Dermis microvascular lymphatic vessel endothelial cell (primary cell): ENCODE measurements at places on chromosomes 13 and 19. TPM values are rescaled to one million over a fixed set of nuclear protein-coding genes. Genes with fewer than 3 reads are reported as not detected.

Gene SIGLEC8
- total RNA-seq: not detected in 2 replicates

DNA sequence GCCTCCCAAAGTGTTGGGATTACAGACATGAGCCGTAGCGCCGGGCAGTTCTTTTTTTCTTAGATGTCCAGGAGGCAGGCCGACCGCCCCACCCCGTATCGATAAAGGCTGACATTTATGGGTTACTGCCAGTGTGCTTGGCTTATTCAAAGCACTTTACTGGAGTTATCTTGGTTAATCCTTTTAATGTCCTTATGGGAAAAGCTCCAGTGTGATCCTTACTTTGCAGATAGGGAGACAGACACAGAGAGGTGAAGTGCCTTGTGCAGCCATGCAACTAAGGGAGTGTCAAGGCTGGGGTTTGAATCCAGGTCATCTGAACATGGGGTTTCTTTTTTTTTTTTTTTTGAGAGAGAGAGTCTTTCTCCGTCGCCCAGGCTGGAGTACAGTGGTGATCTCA is 19.2 kb downstream of the NCAN start:
- DNase-seq: no peak

GRCh38 chr19:41403181-41403970 is 5.8 kb downstream of the BCKDHA start:
- no peak for DNase-seq

Gene TMEM150B
- total RNA-seq: not detected in 2 replicates
